Naive thymus-derived CD8-positive, alpha-beta T cell (primary cell): ENCODE measurements at places on chromosomes 5 and 9.

DNA sequence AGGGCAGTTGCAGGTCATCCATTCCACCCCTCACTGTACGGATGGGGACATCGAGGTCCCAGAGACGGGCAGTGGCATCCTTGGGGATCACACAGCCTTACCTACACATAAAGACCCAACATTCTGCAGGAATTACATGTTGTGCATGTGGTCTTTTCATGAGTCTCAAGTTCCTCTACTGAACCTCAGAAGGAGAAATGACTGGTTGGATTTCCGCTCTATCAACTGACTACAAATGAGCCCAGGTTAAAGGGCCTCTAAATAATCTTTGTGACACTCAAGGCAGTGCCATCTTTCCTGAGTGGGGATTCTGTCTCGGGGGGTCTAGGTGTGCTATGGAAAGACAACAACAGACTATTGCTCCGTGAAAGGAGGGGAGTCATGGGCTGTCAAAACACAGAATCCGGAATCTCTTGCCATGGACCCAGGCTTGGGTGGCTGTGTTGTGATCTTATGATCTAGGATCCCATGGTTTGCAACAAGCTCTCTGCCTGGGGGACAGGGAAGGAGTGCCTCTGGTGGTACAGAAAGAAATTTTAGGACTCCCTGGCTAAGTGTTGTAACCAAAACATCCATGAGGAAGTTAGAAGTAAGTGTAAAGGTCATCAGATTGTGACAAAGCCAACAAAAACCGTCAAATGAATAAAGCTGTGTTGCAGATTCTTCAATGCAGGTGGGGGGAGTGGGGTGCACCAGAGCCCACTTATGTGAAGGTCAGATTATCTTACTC, 1.9 kb upstream of the SLC31A2 start:
- DNase-seq: no peak
- H3K4me1 ChIP-seq: peaks cover 23% of the 10 kb centered on the region
- no peaks in the 10 kb centered on the region for H3K36me3 ChIP-seq
- H3K27me3 ChIP-seq: peaks cover 5% of the 10 kb centered on the region

GRCh38 chr9:20384642-20385041, 237.7 kb downstream of the MLLT3 start:
- H3K4me1 ChIP-seq: peaks cover 15% of the 10 kb centered on the region
- no peak overlapping the region for H3K4me3 ChIP-seq
- H3K27me3 ChIP-seq: no peaks in the 10 kb centered on the region
- peak overlapping the region; percentile 58 for H3K27ac ChIP-seq
- peaks cover 29% of the 10 kb centered on the region for H3K36me3 ChIP-seq

GRCh38 chr5:132238169-132238744, 10.6 kb upstream of the P4HA2 start:
- no peak overlapping the region for H3K27ac ChIP-seq
- H3K4me3 ChIP-seq: no peak overlapping the region
- H3K4me1 ChIP-seq: no peaks in the 10 kb centered on the region
- peaks cover 3% of the 10 kb centered on the region for H3K27me3 ChIP-seq
- peak; percentile 40 for DNase-seq

DNA sequence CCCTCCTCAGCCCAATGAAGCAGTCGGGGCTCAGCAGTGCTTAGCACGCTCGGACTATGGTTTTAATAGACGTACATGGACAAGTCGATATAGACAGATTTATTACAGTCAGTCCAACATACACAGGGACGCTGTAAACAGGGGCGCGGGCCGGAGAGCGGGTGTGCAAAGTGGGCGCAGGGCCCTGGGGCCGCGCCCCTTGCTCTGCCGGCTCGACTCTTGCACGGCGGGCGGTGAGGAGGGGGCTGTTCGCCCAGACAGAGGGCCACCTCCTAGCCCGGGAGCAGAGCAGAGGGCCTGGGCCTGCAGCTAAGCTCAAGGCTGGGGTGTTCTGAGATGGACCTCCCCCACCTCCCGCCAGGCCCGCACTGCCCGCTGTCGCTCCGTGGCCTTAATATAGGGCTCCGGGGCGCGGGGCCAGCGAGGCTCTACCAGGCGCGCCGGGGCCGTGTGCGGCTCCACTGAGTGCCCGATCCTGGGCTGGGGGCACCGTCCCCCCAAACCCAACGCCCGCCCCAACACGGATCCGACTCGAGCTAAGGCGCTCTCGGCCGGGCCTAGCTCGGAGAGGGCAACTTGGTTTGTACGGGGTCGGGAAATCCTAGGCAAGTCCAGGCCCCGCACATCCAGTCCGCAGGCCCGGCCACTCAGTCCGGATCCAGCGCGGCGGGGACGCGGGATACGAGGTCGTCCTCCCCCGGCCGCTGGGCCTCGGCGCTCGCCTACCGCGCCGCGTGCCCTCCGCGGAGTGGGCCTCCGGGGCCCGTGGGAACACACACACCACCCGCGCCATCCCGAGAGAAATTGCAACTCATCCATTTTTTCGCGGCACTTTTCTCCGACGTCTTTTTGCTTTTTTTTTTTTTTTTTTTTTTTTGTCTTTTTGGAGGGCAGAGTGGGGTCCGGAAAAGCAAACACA, 6.1 kb downstream of the PITX1 start:
- DNase-seq: no peak
- H3K4me1 ChIP-seq: peaks cover 27% of the 10 kb centered on the region
- peaks cover 63% of the 10 kb centered on the region for H3K27me3 ChIP-seq
- H3K27ac ChIP-seq: no peak overlapping the region
- H3K4me3 ChIP-seq: no peak overlapping the region

DNA sequence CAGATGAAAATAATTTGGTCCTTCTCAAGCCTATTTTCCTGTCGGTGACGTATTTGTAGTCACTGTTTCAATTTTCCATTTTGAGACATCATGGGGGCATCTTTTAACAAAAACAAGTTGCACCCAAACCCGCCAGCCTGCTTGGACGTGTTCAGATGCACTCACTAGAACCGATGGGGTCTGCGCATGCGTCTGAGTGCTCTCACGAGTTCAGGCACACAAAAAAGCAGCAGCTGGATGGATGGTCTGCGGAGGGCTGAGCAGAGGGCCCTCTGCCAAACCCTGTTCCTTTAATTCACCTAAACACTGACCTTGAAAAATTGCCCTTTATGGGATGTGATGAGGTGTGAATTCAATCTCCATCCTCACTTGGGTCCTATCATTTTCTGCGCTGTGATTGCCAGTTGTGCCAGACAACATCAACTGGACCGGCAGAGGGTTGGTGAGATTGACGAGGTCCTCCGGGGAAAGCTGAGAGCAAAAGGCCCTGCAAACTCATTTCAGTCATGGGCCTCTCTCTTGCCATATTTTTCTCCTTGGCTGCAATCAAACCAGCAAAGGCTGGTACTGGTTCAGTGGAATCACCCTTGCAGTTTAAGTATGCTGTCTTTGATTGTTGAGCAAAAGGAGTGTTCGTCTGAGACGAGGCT, 251.9 kb downstream of the NFIB start:
- no peaks in the 10 kb centered on the region for H3K36me3 ChIP-seq
- no peak overlapping the region for H3K27ac ChIP-seq
- no peak overlapping the region for H3K4me3 ChIP-seq
- no peaks in the 10 kb centered on the region for H3K27me3 ChIP-seq
- no peak for DNase-seq
- no peaks in the 10 kb centered on the region for H3K4me1 ChIP-seq

- peak overlapping the region; percentile 88 for H3K4me3 ChIP-seq
- H3K27ac ChIP-seq: no peak overlapping the region
- no peak for DNase-seq
- H3K36me3 ChIP-seq: no peaks in the 10 kb centered on the region
- H3K4me1 ChIP-seq: peaks cover 13% of the 10 kb centered on the region
These were observed 160.0 kb downstream of the RMI1 start for GRCh38 chr9:84140535-84141101.
